ENCODE measurements at places on chromosomes 1 and 21.

DNA sequence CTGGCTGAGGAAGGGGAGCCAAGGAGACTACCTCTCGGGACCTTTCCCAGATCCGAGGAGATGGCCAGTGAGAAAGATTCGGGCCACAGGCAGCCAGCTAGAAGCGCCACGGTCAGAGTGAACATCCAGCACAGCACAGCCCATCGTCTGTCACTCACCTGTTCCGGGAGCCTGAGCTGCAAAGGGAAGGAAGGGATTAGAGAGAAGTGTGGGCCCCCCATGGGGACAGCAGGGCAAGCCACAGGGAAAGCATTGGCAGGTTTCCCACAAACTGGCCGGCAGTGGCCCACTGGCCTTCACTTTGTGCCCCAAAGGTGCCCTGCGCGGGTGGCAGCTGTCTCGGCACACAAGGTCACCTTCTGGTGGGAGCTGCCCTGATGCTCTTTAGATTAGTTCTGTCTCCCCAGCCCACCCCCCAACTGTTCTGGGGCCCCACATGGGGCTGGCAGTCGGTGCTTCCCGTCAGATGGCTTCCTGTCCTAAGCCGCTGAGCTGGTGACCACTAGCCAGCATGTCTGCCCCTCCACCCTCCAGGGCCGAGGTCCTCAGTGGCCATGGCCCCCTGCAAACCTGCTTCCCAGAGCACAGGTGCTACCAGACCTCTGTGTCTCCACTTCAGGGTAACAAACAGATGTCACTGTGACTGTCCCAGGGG lies 56.7 kb downstream of the LACTBL1 start:
- DNase-seq, result no peak

GRCh38 chr1:173210716-173211231 lies 3.6 kb upstream of the TNFSF4 start:
- no peak for DNase-seq

- DNase-seq, result no peak
Observed at GRCh38 chr1:168433238-168433637, 110.6 kb downstream of the XCL2 start.

GRCh38 chr1:21341517-21342078 lies 51.3 kb upstream of the ECE1 start:
- no peak for DNase-seq

DNA sequence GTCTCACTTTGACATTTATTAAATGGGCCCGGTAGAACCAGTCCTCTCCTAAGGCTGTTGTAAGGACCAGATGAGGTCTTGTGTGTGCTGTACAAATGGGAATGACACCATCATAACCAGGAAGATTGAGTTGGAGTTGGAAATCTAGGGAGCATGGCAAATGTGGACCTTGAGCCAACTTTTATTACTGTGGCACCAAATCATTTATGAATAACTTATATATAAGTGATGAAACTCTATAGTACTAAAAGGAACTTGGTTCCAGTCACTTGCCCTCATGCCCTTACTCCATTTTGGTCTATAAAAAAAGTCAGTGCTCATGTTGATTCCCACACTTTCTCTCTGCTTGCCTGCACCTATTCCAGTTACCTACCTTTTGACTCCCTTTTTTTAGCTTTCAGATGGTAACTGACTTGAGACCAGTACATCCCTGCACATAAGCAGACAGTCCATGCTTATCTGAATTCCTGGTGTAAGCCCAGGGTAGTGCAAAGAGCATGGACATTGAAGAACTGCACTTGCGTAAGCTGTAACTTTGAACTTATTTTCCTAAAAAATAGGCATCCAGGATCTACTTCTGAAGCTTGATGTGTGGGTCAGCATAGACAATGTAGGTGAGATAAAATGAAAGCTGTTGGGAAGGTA lies 210.6 kb downstream of the PBX1 start:
- DNase-seq, result no peak

GRCh38 chr1:243924588-243925349 lies 74.7 kb upstream of the AKT3 start:
- no peak for DNase-seq

DNA sequence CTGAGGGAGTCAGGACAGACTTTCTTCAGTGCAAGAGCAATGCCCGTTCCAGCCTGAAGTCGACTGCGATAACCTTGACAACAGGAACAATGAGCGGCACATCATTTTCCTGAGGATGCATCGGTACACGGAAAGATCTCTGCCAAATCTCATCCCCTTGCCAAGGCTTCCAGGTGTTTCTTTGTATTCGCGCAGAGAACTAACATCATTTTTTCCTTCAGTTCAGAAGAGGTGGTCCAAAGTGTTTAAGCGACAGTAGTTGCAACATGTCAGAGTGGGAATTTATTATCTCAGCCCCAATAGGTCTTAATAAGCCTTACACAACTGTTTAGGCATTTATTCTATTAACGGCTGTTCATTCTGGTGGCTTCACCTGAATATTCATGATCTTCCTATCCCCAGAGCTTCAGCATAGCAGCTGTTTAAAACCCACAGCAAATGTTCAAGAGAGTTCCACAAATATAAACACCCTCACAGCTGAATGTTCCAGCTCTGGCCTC lies 129.7 kb upstream of the NFIA start:
- no peak for DNase-seq

- DNase-seq, result no peak
Observed at GRCh38 chr1:150627826-150628410, 1.5 kb downstream of the ENSA start.

GRCh38 chr1:245301921-245302320 lies 147.1 kb downstream of the KIF26B start:
- no peak for DNase-seq

DNA sequence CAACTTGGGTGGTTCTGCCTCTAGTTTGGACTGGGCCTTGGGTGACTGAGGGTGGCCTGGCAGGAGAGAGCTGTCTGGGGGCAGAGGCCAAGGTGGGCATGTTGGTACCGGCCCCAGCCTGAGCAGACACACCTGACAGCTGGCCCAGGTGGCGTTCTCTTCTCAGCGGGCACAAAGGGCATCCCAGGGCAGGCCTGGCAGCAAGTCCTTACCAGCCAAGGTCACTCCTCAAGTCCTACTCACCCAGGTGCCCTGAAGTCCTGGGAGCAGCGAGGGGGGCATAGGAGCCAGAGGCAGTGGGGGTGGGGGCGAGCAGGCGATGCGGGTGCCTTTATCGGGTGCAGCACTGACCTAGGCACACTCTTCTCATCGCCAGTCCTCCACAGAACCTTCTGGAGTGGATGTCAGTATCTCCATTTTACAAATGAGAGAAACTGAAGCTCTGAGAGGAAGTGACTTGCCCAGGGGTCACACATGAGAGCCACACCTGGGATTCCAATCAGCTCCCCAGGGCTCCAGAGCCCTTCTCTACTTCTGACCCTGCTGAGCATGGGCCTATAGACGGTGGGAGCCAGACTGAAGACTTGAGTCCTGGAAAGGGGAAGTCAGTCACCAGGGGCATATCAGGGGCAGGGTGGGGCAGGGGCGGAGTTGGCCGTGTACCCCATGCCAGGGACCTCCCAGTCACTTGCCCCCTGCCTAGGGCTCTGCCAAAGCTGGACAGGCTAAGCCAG lies 587 bp upstream of the SLC25A34 start:
- DNase-seq, result no peak
